Suppressor macrophage treated with lipopolysaccharide for 4 hours (primary cell): ENCODE measurements at places on chromosomes 5 and 9.

GRCh38 chr9:127877566-127877998 lies at the start of gene AK1:
TSS of gene AK1 (minus strand) at chr9:127877675. CDS start at chr9:127874617, 3,058 bp downstream.
- DNase-seq: peak; percentile 38

- no peak for DNase-seq
These were observed 1134.1 kb downstream of the PTPRD start for GRCh38 chr9:9478741-9479140.

GRCh38 chr9:131502781-131503625 lies at the start of gene POMT1:
TSS of gene POMT1 (plus strand) at chr9:131502918. CDS start at chr9:131504219, 1,301 bp downstream.
- peak; percentile 92 for DNase-seq

- no peak for DNase-seq
These were observed 435.3 kb upstream of the TNC start for GRCh38 chr9:115553060-115553773.

DNA sequence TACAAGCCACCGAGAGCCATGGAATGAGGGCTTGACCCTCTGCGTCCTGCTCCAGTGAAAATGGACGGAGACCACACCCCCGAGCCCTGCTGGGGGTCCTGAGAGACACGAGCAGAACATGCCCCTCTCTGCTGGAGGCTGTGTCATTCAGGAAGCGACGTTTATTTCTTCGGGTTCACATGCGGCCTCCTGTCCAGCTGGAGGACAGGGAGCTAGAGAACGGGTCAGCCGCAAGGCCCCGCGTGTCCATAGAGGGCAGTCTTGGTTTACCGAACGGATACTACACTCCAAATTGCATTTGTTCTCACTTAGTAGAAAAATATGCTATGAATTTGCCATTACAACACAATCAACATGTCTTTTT lies 36.1 kb downstream of the MRPL36 start:
- peak; percentile 50 for DNase-seq

DNA sequence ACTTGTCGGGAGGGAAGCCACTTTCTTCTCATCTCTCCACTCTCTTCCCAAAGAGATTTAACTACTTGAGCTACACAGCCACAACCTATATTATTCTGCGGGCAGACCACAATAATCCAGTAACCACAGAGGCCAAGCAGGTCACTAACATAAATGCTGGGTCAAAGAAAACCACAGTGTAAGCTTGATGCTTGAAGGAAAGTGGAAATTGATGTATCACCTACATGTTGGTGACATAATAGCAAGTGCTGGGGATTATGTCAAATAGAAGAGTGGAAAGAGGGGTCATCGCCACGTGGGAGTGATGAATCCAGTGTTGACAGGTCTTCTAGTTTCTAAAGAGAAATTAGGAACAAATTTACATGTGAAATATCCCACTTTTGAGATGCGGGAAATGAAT lies 40.9 kb downstream of the RFK start:
- no peak for DNase-seq
